H4 (cell line): ENCODE measurements at places on chromosomes 3 and 15. TPM values are rescaled to one million over a fixed set of nuclear protein-coding genes. Genes with fewer than 3 reads are reported as not detected.

DNA sequence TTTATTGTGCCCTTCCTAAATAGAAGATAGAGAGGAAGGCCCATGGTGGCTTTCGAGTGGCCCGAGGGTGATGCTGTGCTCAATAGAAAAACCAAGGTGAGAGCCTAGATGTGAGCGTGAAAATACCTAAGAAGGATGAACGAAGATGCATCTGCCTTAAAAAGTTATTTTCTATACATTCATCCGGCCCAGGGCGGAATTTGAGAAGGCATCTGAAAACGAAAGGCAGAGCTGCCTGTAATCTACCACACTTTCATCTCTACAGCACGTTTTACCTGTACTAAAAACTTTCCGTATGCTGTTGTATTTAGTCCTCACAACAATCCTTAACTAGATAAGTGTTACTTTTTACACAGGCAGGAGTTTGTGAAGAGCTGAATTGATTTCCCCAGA is 1.4 kb downstream of the DUT start:
- DNase-seq, result no peak

ACTRT3 gene
- total RNA-seq, result not detected in 2 replicates

RTP1 gene
- total RNA-seq, result 0.29 TPM in 1 of 2 replicates, not detected in the other

GRCh38 chr15:39835550-39835949 is 52.9 kb upstream of the FSIP1 start:
- no peak for DNase-seq

TMIE gene
- not detected in 2 replicates for total RNA-seq

GRCh38 chr15:98759277-98759676 is 110.9 kb downstream of the IGF1R start:
- DNase-seq, result no peak

- DNase-seq, result no peak
Measured at GRCh38 chr3:74055061-74055460, 430.3 kb upstream of the PDZRN3 start.

SLC28A2 gene
- total RNA-seq, result not detected in 2 replicates

GOLGA6D gene
- total RNA-seq, result not detected in 2 replicates

DNA sequence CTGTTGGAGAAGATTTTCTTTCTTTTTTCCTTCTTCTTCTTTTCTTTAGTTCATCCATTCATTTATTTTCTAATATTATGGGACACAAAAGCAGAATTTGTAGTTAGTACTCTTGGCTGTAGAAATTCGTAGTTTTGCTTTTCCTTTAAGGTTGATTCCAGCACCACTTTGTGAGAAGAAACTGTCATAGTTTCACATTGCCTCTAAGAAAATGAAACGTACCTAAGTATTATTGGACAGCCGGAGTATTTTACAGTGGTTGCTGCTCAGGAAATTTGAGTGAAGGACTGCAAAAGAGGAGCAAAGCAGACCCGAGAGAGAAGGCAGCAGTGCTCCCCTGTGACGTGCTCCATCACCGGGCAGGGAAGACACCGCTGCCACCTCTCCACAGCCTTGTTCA is 48.1 kb downstream of the PLCL2 start:
- no peak for DNase-seq

- no peak for DNase-seq
Measured at GRCh38 chr15:76310475-76311099, 682 bp downstream of the ETFA start.

- DNase-seq, result no peak
Measured at GRCh38 chr15:66941791-66942190, 123.6 kb upstream of the SMAD3 start.

GRCh38 chr3:57796261-57796660 is 40.2 kb downstream of the SLMAP start:
- no peak for DNase-seq

MBNL1 gene
- total RNA-seq, result 87.0 and 153 TPM in 2 replicates

CIB1 gene
- total RNA-seq, result 36.7 and 39.0 TPM in 2 replicates

GRCh38 chr3:106247902-106248684 is 379.3 kb upstream of the CBLB start:
- DNase-seq, result no peak

- DNase-seq, result no peak
Measured at GRCh38 chr3:81530180-81530939, 231.1 kb downstream of the GBE1 start.

GRCh38 chr15:35060591-35060990 is 24.5 kb downstream of the NANOGP8 start:
- DNase-seq, result no peak

HES1 gene
- total RNA-seq, result 19.3 and 22.5 TPM in 2 replicates

GPR87 gene
- total RNA-seq, result 0.23 TPM in 1 of 2 replicates, not detected in the other

ARIH2 gene
- 62.7 and 82.2 TPM in 2 replicates for total RNA-seq

DNA sequence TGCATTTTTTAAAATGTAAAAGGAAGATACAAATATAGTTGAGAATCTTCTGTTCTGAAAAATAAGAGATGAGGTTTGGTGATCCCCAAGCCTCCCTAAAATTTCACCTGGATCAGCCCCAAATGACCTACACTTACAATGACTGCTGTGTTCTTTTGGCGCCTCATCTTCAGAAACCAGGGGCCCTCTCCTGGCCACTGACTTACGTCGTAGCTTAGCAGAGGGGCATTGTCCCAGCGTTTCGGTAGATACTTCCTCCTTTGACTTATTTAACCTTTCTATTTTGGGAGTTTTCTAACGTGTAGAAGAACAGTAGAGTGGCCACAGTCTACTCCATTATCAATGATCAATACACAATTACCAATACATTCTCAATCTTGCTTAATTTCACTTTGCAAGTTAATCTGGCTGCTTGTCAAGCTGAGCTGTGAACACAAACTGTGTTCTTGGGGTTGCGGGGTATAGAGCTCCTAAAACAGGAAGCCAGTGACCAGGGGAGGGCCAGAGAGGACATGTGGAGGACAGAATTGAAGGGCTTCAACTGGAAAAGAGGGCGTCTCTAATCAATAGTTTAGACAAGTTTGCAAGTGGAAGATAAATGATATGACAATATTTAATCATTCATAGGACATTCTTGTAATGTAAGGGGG is 419.5 kb downstream of the LPP start:
- no peak for DNase-seq

GRCh38 chr3:158106766-158107471 is 699 bp upstream of the SHOX2 start:
- DNase-seq, result no peak

DNA sequence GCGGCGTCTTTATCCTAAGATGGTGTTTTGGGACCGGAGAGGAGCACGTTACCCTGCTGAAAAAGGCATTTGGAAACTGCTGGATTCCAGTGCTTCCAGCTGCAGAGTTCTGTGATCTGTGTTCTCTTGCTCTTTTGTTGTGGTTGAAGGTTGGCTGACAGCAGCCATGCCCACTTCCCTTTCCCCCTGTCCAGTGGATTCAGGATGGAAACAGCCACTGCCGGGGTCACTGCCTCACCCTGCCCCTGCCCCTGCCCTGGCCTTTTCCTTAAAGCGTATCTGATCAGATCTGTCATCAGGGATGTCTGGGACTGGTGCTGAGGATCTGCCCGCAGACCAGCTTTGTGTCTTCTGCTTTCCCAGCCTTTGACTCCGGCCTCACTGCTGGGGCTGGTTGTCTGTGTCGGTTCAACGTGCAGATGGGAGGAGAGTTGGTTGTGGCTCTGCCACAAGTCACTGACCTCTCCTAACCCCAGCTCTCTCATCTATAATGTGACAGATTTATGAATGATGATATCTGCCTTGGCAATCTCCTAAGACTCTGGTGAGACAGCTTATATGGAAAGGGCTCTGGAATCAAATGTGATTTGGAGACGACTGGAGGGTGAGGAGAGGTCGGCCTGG is 219.4 kb upstream of the BHLHE40 start:
- no peak for DNase-seq

MASP1 gene
- 6.0 and 10.2 TPM in 2 replicates for total RNA-seq

DNA sequence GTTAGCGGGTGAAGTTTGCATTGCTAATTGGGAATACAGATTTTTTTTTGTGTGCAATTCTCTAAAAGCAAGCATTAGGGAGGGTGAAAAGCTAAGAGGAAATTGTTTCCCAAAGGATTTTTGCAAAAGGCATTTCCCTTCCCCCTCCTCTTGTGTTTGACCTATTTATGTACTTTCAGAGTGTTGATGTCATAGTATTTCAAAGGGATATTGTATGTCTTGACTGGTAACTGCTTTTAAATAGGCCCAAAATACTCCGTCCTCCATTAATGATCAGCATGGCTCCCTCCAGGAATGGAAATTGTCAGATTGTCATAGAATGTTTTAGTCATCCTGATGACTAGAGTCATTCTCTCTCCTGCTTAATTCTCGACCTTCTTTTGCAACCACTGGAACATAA is 32.4 kb downstream of the TRIM71 start:
- DNase-seq, result no peak

DNA sequence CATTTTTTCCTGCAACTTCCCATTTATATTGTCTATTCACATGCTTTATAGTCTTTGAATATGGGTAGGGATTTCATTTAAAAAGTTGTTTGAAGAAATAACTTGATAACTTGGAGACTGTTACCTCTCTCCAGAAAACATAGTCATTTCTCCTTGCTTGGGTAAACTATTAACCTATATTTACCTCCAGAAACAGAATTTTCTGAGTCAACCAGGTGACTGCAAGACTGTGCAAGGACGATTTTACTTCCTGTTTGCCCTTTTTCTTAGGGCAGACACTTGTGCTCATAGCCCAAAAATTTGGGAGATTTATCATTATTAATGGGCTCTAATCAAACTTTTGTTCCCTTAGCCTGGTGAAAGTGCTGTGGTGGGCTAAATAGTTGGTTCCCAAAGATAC is 14.3 kb upstream of the MOBP start:
- DNase-seq, result no peak

DNA sequence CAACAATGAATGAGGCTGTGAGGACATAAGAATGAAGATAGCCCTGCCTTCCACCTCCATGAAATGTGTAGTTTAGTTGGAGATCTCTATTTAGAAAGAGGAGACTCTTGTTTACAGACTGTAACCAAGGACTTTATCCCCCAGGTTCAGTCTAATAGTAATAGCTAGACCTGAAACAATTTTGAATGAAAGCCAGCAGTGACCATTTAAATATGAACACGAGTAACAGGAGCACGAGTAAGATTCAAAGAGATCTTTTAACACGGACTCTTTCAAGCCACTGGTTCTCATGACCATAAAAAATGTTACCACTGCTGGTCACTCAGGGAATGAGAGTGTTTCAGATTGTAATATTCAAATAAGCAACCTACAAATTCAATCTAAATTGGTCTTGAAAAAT is 123.1 kb downstream of the FMN1 start:
- DNase-seq, result no peak

CD200R1 gene
- total RNA-seq, result 0.31 TPM in 1 of 2 replicates, not detected in the other

GRCh38 chr3:180430896-180431295 is 171.1 kb upstream of the TTC14 start:
- no peak for DNase-seq

- DNase-seq, result no peak
Measured at GRCh38 chr15:52716536-52716935, 37.3 kb upstream of the ATOSA start.

GRCh38 chr15:42066764-42067415 is 27.5 kb downstream of the PLA2G4D start:
- no peak for DNase-seq

- no peak for DNase-seq
Measured at GRCh38 chr15:60918234-60918959, 310.7 kb downstream of the RORA start.

KBTBD13 gene
- not detected in 2 replicates for total RNA-seq

DNA sequence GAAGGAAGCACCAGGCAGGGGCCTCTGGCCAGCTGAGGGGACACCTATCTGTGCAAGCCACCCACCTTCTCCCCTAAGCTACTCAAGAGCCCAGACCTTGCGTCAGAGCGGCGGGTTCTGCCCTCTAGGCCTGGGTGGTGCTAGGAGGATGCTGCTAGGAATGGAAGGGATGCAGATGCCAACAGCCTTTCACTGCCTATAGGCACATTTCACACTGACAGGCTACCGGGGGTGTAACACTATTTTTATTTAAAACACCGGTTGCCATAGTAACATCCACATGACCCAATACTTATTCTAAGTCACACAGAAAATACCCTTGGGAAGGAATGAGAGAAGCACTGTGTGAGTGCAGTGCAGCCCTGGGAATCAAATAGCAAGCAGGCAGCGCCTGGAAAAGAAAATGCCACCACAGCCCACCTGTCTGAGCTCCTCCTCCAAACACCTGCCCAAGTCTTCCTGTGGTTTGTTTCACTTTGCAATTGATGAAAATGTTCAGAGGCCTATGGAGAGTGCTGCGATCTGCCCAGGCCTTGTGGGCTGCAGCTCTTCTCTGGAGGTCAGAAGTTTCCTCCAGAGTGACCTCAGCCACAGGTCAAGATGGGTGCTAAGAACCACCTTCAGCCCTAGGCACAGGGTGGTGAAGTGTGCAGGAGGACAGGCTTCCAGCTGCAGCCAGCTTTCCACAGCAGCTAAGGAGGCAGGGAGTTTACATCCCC is 113.5 kb upstream of the TOPAZ1 start:
- no peak for DNase-seq

CCRL2 gene
- 0.46 and 6.6 TPM in 2 replicates for total RNA-seq

GOLGA6A gene
- not detected in 2 replicates for total RNA-seq

LRRN1 gene
- 1.6 and 1.9 TPM in 2 replicates for total RNA-seq

DNA sequence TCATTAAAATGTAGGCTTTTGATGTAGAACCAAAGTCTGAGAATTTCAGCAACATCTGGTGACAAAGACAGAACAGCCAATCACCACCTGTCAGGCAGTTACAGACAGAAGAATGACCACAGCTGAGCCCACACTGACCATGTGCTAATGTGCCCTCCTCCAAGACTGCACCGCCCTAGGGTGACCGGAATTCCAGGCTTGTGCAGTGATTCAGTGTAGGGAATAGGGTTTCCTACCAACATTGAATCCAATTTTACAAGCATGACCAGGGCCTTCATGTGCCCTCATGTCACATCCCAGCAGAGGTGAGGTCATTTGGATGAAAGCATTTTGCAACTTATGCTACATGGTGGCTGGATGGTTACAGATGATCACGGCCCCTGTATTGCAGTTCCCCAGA is 412.5 kb downstream of the SOX2 start:
- no peak for DNase-seq

ZFAND6 gene
- 140 and 179 TPM in 2 replicates for total RNA-seq

DNA sequence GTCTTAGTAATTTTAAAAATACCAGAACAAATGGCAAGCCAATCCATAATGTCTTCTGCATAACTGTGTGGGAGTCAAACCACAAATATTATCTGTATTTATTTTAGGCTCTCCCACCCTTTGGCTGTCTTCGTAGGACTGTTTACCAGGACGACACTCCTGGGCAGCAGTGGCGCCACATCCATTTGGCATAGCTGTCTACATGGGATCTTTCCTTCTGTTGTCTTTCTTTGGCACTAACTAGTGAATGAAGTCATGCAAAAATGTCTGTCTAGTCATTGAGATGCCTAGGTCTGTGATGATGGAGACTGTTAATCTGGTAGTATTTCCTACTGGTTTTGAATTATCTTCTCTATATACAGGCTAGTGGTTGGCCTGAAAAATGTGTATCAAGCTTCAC is 54.0 kb upstream of the CHMP2B start:
- no peak for DNase-seq

DNA sequence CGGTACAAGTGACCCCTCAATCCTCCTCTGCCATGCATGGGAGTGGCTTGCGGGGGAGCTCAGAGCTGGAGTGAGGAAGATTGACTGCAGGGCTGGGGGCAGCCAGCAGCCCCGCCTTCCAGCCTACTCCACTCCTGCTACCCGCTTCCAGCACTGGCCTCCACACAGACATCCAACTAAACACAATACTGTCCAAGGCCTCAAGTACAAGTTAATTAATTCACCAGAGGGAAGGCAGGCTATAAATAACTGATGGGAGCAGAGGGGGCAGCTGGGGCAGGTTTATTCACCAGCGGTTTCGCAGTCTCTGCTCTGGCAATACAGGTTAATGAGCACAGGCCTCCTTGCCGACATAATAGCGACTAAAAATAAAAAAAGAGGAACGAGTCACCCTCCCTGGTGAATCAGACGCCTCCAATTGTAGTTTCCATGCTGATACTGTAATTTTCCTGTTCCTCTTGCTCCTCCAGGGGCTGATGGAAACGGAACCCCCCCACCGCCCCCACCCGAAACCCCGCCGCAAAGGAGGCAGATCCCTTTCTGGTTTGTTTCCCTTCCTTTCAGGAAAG is 166.4 kb upstream of the TLE3 start:
- DNase-seq, result no peak
